Aorta (tissue), 5 donors: ENCODE measurements at places on chromosomes 2 and 18.
A peak's percentile ranks its signal among the peaks of the same experiment; 100 is the strongest.

GRCh38 chr18:48918660-48919456 lies 31.9 kb downstream of the SMAD7 start:
- DNase-seq = no peak

- DNase-seq = no peak
These were observed 109.9 kb upstream of the EPC2 start for GRCh38 chr2:148534416-148535204.

- no peak for DNase-seq
These were observed 16.7 kb downstream of the RNF144A start for GRCh38 chr2:6933911-6934310.

GRCh38 chr2:174014011-174014698 lies 49.0 kb upstream of the SP3 start:
- DNase-seq = no peak

GRCh38 chr2:137959166-137959565 lies 5.1 kb upstream of the HNMT start:
- no peak for DNase-seq

- no peak for DNase-seq
These were observed 175.0 kb downstream of the TRABD2A start for GRCh38 chr2:84705858-84706257.

GRCh38 chr2:24768013-24768412 lies 25.2 kb downstream of the PTRHD1 start:
- DNase-seq = no peak

GRCh38 chr2:56754066-56754615 lies 570.4 kb downstream of the CCDC85A start:
- DNase-seq = no peak

DNA sequence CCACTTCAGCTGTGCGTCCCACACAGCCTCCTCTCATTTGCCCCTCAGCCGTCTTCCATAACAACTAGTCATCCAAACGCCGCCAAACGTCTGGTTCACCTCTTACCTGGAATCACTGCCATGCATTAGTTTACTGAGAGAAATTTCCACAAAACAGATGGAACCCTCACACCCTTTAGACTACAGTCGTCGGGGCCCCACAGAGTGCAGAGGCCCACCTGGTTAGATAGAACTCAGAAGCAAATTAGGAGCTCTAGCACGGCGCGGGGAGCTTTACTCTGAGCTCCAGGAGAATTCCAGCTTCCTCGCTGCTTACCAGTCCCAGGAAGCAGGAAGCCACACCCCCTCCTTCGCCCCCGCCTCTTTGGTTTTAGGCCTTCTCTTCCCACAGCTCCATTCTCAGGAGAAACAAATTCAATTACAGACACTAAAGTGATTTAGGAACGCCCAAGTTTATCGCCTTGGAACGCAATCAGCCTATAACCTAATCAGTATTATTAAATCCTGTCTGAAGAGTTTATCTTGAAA lies 9.4 kb downstream of the RNU2-63P start:
- no peak for DNase-seq

GRCh38 chr2:75655861-75656260 lies 9.3 kb downstream of the MRPL19 start:
- DNase-seq = no peak

DNA sequence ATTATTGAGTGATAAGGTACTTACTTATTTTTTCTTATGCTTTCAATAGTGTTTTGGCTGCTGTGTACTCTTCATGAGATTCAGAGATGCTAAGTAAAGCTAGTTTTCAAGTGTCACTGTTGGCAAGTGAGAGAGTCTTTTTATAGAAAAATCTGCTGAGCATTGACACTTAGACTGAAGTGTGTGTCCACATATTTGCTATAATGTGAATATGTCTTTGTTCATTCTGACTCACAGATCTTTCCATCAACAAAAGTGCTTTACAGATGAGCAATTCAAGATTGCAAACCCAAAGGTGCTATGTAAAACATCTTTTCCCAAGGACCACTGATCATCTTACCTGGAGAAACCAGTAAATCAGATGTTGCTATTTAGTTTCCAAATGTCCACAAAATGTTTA lies 410.6 kb upstream of the FIGN start:
- DNase-seq = no peak

DNA sequence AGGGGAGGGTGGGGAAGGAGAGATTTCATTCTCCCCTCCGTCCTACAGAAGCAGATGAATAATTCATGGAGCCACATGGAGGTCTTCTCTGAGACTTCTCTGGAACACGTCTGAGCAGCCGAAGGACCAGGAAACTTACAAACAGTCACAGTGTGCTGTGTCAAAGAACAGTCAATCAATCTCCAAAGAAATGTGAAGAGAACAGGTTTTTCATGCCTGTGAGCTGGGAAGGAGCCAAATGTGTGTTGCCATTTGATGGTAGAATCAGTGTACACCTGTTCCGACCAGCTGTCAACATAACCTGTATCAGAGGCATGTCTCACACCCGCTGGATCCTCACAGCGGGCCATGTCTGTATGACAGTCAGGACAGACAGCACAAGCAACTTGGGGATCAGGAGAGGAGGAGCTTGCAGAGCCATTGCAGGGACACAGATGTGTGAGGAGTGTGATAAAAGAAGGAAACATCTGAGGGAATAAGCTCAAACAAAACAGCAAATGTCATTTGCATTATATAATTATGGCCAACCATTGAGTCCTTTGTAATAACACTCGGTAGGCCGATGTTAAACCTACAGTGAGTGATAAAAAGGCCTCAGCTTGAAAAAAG lies 298.5 kb downstream of the EN1 start:
- no peak for DNase-seq

DNA sequence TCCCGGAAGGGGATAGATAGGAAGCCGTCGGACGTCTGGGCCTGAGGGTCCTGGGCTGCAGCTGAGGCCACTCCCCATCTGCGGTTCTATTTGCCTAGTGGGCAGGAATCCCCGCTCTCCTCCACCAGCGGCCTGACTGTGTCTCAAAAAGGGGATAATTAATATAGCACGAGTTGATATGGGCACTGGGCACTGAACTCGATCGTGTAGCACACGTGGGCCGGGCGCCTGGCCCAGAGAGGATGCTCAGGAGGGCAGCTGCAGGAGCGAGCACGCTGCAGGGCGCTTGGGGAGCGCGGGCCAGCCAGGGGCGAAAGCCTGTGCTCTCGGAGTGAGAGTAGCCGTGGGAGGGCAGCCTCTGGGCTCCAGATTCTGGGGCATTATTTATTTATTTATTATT lies 8.8 kb upstream of the GBX2 start:
- DNase-seq = no peak

DNA sequence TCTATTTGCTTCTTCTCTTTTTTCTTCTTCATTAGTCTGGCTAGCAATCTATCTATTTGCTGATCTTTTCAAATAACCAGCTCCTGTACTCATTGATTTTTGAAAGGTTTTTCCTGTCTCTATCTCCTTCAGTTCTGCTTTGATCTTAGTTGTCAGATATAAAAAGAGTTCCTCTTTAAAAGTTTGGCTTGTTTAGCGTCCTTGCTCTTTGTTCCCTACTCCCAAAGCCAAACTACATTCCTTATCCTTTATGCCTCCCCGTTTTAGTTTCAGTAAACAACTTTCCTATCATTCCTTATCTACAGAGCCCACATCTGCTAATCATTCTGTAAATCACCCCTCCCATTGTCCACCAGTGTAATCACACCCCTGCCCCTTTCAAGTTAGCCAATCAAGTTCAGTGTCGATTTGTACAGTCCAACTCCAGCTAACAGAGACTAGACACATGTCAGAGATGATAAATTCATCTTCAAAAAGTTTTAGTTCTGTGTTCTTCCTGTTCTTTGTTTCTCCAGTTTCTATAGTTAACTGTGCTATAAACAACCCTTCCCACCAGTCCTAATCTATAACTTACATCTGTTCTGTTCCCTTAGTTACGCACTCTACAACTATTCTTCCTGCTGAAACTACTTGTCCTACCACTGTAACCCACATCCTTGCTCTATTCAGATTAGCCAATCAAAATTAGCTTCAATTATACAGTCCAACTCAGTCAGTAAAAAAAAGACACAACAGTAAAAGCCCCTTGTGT lies 44.4 kb downstream of the TFPI start:
- DNase-seq = no peak

DNA sequence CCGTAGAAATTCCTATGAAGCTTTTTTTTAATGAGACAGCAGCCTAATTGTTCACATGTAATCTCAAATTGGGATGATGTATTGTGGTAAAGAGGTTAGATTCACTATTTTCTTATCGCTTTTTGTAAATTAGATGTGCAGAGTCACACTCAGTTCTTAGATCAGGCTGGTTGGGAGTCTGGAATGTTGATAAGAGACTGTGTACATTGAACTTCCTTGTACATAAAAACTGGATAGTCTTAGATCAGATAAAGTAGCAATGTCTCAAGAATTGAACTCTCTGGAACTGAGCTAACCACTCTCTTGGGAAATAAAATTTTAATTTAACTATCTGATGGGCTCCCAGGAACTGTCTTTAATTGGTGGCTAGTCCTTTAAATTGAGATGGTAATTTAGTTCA lies 108.1 kb upstream of the MSTN start:
- DNase-seq = no peak

- no peak for DNase-seq
These were observed 27.5 kb upstream of the SUCLG1 start for GRCh38 chr2:84486441-84487115.

DNA sequence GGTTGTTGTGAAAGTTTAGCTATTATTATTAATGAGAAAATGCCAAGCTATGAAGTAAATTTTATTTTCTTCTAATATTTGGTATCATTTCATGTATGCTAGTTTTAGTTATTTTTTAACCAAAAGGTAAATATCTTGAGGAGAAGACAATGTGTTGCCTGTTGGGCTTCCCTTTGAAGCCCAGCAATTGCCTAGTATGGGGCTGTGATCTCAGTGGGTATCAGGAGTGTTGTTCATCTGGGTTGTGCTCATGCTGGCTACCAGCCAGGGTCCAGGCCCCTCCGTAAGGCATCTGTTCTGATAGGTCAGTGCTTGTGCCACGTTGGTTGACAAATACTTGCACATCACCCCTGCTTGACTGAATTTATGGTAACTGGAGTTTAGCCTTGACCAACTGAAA lies 38.0 kb upstream of the DARS1 start:
- DNase-seq = no peak

DNA sequence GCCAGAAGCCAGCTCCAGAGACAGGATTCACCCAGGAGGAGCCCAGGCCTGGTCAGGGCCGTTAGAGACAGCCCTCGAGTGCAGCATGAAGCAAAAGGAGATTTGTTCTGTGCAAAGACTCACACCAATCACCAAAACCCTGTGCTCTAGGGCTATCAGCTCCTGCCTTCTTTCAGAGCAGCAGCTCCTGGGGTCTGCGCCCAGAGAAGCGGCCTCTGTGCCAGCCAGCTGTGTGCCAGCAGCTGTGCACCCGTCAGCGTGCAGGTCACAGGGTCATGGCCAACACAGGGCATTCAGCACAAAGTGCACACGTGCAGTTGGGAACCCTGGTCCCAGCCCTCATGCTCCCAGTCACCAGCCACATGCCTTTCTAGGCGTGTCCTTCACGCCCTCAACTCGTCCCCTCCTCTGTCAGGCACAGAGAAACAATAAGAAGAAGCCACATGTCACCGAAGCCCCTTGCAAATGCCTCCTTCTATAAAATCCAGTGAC lies 49.3 kb downstream of the ZNF516 start:
- DNase-seq = peak; percentile 50

GRCh38 chr2:65638443-65638842 lies 206.0 kb upstream of the SPRED2 start:
- no peak for DNase-seq

DNA sequence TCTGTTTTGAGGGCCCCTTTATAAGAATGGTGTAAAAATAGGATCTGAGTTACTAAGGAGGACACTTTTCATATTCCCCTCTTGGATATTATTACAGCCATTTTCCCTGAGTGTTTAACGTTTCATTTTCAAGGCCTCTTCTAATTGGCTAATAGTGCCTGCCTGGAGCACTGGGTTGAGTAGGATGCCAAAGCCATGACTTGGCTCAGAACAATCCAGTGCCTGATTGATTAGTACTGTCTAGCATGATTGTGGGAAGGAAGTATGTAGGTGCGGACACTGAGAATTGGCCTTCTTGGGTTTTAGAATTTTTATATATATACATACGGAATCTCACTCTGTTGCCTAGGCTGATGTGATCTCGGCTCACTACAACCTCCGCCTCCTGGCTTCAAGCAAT lies 66.1 kb downstream of the NAB1 start:
- no peak for DNase-seq

DNA sequence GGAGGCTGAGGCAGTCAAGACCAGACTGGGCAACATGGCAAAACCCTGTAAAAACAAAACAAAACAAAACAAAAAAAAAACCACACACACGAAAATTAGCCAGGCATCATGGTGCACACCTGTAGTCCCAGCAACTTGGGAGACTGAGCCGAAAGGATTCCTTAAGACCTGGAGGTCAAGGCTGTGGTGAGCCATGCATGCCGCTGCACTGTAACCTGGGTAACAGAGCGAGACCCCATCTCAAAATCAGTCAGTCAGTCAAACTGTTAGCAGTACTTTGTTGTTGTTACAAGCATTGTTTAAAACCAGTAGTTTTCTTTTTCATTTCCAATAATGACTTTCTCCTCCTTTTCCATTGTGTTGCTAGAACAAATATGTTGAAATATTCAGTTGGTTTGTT lies 21.7 kb downstream of the EPB41L5 start:
- DNase-seq = no peak

GRCh38 chr2:167551416-167551815 lies 663.1 kb downstream of the XIRP2 start:
- DNase-seq = no peak

DNA sequence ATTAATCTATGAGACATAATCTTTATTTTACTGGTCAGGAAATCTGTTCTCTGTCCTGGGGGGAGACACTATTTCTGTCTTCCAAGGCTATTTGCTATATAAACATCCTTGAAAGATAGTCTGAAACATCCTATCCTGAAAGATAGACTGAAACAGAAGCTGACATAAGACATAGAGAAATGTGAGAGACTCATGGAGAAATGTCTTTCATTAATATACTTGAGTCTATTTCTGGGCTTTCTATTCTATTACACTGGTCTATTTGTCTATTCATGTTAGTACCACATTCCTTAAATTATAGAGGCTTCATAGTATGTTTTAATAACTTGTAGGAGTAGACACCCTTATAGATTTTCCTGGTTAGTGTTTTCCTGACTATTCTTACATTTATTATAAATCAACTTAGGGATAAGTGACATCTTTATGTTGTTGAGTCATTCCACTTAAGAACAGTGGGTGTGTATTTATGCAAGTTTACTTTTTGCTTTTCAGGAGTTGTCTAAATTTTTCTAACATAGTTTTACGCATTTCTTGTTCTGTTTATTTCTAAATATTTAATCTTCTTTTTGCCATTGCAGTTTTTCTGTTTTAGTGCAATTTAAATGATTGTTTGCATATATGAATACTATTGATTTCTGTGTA lies 244.9 kb upstream of the ZSWIM2 start:
- DNase-seq = no peak

DNA sequence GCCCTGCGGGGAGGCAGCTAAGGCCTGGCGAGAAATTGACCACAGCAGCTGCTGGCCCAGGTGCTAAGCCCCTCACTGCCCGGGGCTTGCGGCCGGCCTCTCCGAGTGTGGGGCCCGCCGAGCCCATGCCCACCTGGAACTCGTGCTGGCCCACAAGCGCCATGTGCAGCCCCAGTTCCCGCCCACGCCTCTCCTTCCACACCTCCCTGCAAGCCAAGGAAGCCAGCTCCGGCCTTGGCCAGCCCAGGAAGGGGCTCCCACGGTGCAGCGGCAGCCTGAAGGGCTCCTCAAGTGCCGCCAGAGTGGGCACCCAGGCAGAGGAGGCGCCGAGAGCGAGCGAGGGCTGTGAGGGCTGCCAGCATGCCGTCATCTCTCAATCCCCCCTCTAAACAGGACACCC lies 304.6 kb upstream of the FAM98A start:
- DNase-seq = no peak
